Motor neuron (in vitro differentiated cells): ENCODE measurements at places on chromosomes 6 and 20. TPM values are rescaled to one million over a fixed set of nuclear protein-coding genes. Genes with fewer than 3 reads are reported as not detected.

BNIP5 gene
- total RNA-seq = 0.09 TPM in 1 of 2 replicates, not detected in the other

AKAP12 gene
- 71.1 and 73.0 TPM in 2 replicates for total RNA-seq

CFAP206 gene
- total RNA-seq = 3.6 and 3.8 TPM in 2 replicates

PROKR2 gene
- total RNA-seq = 0.50 TPM in 1 of 2 replicates, not detected in the other

TOX2 gene
- 27.0 and 27.5 TPM in 2 replicates for total RNA-seq

FRK gene
- total RNA-seq = 0.24 and 0.33 TPM in 2 replicates

KCNQ2 gene
- total RNA-seq = 124 and 126 TPM in 2 replicates

DACT2 gene
- total RNA-seq = 1.1 and 1.2 TPM in 2 replicates

BACH2 gene
- 21.4 and 25.5 TPM in 2 replicates for total RNA-seq

CAP2 gene
- total RNA-seq = 12.2 and 13.1 TPM in 2 replicates

HLA-DPA1 gene
- 0.56 and 1.3 TPM in 2 replicates for total RNA-seq

MED23 gene
- total RNA-seq = 23.7 and 25.8 TPM in 2 replicates

ROS1 gene
- not detected in 2 replicates for total RNA-seq

C6orf89 gene
- 45.4 and 49.0 TPM in 2 replicates for total RNA-seq

GRCh38 chr6:112202639-112203341 lies 51.6 kb downstream of the LAMA4 start:
- peak; percentile 29 for ATAC-seq

DNA sequence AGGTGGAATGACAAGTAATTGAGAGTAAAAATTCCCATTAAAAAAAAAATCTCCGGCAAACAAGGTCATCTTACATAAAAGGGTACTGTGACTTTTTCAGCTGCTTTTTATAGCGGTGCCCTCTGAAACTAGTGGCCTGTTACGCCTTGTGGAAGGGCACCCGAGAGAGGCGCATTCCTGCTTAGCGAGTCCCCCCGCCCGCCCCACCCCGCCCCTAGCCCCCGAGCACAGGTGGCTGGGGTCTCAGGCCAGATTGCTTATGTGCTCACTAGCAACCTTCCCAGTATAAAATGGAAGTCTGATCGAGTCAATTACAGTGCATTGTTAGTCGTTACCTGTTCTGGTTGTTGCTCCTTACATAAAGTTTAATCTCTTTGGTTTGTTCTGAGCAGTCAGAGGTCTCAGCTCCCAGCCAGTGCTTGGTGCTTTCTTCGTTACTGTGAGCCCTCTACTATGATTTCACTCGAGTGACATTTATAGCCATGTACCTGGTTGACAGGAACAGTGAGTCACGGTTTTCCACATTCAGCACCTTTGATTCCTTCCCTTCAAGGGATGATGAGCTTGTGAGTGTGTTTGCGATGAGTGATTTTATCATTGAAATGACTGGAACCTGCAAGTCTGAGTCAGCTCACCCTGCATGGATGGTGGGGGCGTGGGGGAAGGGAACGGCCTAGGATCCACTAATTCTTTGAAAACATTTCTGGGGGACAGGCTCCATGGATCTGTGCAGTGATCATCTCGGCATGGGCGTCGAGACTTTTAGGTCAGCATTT lies 47.6 kb downstream of the ZDHHC14 start:
- ATAC-seq = peak; percentile 75

- peak; percentile 86 for ATAC-seq
Measured at GRCh38 chr6:15735567-15736265, 72.9 kb upstream of the DTNBP1 start.

DNA sequence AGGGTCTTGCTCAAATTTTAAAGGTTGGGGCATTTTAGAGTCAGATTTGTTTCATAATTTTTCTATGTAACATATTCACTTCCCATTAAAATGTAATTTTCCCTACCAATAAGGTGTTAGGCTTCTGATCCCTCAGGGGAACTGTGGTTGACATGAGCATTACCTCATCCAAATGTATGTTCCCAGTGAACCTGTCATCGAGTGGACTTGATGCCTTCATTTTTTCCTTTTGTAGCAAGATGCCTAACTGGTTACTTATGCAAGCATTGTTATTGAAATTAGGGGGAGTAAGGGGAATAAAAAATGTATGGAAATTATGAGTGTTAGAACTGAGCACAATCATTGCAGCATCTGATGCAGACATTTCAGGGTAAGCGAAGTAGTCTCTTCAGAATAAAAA lies 360.5 kb downstream of the BCKDHB start:
- no peak for ATAC-seq

GRCh38 chr6:35552285-35552917 lies 39.7 kb upstream of the TULP1 start:
- peak; percentile 16 for ATAC-seq

GRCh38 chr20:32411955-32412706 lies 54.0 kb downstream of the ASXL1 start:
- no peak for ATAC-seq

GRCh38 chr6:45924763-45925342 lies 90.8 kb downstream of the CLIC5 start:
- ATAC-seq = no peak

GRCh38 chr6:142938510-142938909 lies 6.5 kb downstream of the HIVEP2 start:
- no peak for ATAC-seq

DNA sequence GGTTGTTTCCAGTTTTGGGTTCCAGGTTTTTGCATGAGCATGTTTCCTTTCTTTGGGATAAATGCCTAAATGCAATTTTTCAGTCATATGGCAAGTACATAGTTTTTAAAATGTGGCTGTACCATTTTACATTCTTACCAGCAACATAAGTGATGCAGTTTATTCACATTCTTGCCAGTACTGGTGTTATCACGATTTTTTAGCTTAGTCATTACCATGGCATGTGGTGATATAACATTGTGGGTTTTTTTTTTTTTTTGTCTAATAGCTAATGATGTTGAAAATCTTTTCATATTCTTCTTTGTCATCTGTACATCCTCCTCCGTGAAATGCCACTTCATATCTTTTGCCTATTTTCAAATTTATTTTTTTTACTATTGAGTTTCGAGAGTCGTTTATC lies 2.9 kb upstream of the TDRD6 start:
- no peak for ATAC-seq

DNA sequence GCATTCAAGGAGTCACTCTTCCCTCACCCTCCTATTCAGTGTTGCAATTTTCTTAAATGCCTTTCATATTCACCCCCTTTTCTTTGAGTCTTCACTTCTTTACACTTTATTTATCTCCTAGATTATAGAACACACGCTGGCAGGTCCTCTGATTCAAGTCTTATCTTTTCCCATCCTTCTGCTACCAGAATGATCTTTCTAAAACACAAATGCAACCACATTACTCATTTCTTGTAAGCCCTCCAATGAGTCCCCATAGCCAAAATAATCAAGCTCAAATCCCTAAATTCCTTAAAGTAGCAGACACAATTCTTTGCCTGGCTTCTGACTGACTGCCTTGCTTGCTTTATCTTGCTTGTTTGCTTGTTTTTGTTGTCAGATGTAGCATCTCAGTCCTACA lies 920.0 kb downstream of the TFAP2A start:
- no peak for ATAC-seq

DNA sequence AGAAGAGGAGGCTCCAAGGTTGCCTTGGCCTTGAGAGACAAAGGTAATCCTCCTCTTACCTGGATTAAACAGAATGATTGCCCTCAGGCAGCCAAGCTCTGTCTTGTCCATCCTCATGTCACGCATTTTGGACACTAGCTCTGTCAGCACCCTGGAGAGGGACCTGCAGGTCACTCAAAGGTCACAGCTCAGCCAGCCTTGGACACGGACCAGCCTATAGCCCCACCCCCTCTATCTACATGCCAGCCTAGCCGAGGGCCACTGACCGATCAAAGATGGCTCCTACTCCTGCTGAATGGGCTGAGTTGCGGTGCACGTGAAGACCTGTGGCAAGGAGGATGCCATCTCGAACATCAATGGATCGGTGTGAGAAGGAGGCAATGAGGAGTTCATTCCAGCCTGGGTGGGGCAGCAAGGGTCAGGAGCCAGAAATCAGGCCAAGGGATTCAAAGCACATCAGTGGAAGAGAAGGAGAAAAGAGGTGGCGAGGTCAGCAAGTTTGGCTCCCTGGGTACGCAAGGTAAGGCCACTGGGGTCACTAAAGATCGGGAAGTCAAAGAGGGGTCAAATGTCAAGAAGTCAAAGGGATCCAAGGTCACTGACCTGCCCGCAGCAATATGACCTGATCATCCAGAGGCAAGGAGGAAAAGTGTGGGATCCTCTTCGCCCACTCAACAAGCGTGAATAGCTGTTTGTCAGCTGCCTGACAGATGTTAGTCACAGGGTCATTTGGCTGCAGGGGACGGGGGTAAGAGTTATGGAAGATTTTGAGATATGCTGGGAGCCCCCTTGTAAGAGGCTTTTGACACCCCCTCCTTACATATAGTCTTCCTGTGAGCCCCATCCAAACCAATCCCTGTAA lies 3.3 kb upstream of the COL11A2 start:
- ATAC-seq = no peak

GRCh38 chr6:41813469-41813868 lies 26.0 kb downstream of the TOMM6 start:
- ATAC-seq = no peak

GRCh38 chr6:7721649-7722048 lies 4.2 kb upstream of the BMP6 start:
- no peak for ATAC-seq

- ATAC-seq = no peak
Measured at GRCh38 chr6:130632277-130632676, 194.9 kb upstream of the SMLR1 start.

- ATAC-seq = peak; percentile 47
Measured at GRCh38 chr20:46089167-46089416, 670 bp downstream of the NCOA5 start.

GRCh38 chr6:18243302-18243893 lies 20.9 kb downstream of the DEK start:
- no peak for ATAC-seq

GRCh38 chr6:27228963-27229477 lies 18.5 kb upstream of the PRSS16 start:
- no peak for ATAC-seq

GRCh38 chr20:62744741-62745191 lies 36.1 kb downstream of the NTSR1 start:
- ATAC-seq = no peak

GRCh38 chr6:91669871-91670268 lies 1083.0 kb upstream of the MAP3K7 start:
- ATAC-seq = no peak

DNA sequence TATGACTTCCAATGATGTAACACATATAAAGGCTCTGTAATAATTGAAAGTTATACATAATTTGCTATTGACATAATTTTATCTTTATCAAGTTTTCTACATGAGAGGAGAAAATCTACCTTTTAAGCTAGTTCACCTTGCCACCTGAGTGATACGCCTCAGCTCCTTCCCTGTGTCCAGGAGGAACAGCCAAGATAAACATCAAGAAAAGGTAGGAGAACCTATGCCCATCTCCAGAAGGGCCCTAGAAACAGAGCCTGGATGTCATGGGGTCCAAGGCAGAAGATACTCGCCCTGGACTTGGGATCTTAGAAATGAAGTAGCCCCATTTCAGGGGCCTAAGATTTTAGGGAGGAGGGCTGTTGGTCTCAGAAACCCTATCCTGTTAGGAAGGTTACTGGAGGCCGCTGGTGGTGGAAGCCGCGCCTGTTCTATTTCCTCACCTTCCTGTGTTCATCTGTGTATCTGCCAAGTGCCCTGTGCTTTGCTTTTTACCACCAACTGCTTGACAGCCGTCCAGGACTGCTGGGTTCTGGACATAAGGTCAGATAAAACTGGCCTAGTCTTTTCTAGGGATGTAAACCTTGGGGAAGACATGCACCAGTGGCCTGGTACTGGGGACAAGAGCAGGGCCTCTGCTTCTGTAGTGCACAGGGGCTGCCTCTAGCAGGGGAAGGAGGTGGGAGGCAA lies 178.5 kb downstream of the ARID1B start:
- no peak for ATAC-seq

DNA sequence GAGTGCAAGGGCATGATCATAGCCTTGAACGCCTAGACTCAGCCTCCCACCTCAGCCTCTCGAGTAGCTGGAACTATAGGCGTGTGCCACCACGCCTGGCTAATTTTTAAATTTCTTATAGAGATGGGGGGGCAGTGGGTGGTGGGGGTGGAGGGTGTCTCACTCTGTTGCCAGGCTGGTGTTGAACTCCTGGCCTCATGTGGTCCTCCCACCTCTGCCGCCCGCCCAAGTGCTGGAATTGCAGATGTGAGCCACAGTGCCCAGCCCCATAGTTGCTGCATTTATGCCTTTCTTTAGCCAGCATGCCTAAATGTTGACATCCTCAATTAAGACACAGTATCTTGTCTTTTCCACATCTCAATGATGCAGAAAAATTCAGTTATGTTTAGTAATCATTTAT lies 171.1 kb downstream of the ARID1B start:
- ATAC-seq = no peak

- no peak for ATAC-seq
Measured at GRCh38 chr6:148701375-148701774, 45.5 kb upstream of the UST start.

DNA sequence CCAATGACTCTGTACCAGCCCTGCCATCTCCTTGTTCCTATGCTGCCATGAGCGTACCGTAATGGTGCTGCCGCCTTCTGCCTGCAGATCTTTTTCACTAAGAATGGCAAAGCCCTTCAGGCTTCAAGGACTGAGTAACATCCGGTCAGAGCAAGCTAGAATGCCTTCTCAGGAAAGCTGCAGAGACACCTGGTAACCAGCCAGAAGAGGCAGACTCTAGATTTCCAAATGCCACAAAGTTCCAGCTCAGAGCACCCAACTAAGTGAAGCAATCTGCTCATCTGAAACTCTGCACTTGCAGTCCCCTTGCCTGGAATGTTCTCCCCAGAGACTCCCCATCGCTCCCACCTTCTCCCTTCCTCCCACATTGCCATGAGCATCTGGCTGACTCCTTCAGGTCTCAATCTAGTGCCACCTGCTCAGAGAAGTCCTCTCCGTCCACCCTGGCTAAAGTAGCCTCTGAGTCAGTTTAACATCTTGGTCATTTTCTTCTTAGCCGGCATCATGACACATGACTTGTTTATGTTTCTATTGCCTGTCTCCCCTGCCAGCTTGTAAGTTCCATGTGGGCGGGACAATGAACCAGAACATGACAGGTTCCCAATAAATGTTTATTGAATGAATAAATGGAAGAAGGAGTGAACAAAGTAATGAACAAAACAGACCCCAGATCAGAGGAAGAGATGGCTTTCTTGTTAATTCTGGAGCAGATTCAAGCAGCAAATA lies 6.9 kb upstream of the OCSTAMP start:
- ATAC-seq = no peak
